ENCODE measurements at places on chromosomes 4 and X.

DNA sequence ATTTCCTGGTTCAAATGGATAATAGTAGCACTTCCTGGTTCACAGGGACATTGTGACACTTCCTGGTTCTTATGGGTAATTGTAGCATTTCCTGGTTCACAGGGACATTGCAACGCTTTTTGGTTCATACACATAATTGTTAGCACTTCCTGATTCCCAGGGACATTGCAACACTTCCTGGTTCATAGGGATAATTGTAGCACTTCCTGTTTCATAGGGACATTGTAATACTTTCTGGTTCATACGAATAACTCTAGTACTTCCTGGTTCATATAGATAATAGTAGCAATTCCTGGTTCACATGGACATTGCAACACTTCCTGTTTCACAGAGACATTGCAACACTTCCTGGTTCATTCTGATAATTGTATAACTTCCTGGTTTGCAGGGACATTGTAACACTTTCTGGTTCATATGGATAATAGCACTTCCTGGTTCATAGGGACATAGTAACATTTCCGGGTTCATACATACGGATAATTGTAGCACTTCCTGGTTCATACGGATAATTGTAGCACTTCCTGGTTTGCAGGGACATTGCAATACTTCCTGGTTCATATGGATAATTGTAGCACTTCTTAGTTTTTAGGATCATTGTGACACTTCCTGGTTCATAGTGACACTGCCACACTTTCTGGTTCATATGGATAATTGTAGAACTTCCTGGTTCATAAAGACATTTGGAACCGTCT lies 61.6 kb upstream of the CD99 start:
- DNase-seq, result no peak

DNA sequence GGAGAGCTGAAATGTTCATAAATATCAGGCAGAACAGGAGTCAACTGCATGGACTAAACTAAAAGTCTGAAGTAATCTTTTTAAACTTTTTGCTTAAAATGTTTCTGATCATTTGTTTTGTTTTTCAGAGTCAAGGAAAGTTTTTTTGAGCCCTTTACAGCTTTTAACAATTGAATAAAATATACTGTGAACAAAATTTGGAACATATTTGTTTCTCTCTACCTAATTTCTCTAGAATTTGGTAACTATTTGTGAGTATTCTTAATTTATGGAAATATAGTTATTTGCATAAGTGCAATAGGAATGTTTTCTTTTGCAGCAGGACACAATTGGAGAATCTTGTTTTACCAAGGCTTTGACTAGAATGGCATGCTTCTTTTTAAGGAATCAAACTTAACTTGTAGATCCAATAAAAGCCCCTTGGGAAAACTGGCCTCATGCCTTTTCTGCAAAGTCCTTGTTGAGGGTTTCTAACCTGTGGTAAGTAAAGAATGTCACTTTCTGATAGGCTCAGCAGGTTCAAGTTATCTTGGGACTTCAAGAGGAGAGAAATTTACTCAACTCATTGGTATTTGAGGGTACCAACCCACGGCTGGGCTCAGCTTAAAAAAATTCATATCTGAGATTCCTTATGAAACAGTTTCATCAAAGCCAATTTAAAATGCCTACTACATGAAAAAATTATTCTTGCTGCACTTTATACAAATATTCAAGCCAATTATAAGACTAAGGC lies 91.5 kb downstream of the UPRT start:
- no peak for DNase-seq

DNA sequence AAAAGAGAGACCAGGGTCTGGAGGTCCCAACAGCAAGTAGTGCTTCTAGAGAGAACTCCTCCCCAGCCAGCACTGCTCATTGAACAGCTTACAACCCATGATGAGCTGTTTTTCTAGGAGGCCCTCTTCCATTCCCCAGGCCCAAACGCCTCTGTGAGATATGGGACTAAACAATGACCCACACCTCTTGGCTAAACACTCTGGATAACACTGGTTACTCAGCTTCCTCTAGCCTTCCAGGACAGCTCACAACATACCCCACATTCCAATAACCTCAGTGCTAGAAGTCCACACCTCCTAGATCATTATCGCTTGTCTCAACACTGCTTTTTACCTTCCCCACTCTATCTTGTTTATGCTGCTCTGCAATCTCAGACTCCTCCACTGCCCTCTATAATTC lies 35.4 kb upstream of the PGRMC2 start:
- peak; percentile 5 for DNase-seq

- DNase-seq, result no peak
These were observed 1316.3 kb downstream of the STIM2 start for GRCh38 chr4:28176942-28177341.

DNA sequence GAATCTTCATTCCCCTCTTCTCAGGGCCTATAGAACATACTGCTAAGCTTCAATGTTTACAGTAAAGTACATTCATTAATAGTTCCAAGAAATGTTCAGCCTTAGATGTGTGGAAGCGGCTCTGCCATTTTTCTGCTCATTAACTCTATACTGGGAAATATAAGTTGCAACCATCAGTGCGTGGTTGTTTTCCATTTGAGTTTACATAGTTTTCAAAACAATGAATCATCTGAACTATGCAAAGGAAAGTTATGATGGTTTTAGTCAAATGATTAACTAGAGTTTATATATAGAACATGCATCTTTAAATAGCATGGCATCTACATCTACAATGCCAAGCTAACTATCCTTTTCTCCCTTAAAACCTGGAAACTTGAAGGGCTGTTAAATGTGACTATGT lies 29.6 kb downstream of the LEF1 start:
- DNase-seq, result no peak
